ENCODE measurements at places on chromosomes 6 and 20.

- no peak for DNase-seq
Observed at GRCh38 chr6:149897855-149898744, at the start of gene RAET1E. RAET1E (minus strand) TSS chr6:149898113; CDS start chr6:149890901, 7,212 bp downstream.

GRCh38 chr6:135520781-135521180 is 23.2 kb upstream of the AHI1 start:
- DNase-seq: no peak

- DNase-seq: peak; percentile 34
Observed at GRCh38 chr20:36825385-36826104, 50.4 kb upstream of the TLDC2 start.

- no peak for DNase-seq
Observed at GRCh38 chr20:5586720-5587119, 163.5 kb upstream of the SHLD1 start.

DNA sequence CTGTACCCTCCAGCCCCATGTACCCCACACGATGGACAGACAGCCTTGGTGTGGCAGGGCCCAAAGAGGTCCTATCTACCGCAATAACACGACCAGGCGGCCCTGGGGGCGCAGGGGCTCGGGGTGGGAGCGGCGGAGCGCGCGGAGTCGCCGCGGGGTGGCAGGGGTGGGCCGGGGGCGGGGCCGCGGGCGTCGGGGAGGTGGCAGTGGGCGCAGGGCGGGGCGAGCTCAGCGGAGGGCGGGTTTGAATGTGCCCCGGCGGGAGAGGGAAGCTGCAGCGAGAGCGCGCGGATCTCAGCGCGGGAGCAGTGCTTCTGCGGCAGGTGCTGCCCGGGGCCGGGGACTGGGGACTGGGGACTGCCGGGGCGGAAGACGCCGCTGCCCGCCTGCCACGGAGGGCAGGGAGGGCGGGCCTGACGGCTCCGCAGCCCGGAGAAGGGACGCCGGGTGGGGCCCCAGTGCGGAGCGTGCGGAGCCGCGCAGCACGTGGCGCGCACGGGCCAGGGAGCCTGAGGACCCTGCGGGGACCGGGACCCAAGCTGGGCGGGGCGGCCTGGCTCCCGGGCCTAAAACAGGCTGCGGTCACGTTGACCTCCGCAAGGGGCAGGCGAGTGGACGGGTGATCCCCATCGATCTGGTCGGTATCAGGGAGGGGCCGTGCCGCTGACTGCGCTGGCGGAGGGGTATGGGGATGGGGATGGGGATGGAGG is at the start of gene SLC29A1:
SLC29A1 (plus strand) TSS at position 277 of the 710 bp plus-strand sequence. CDS start 3,719 bp downstream, outside the sequence.
- DNase-seq: peak; percentile 96

DNA sequence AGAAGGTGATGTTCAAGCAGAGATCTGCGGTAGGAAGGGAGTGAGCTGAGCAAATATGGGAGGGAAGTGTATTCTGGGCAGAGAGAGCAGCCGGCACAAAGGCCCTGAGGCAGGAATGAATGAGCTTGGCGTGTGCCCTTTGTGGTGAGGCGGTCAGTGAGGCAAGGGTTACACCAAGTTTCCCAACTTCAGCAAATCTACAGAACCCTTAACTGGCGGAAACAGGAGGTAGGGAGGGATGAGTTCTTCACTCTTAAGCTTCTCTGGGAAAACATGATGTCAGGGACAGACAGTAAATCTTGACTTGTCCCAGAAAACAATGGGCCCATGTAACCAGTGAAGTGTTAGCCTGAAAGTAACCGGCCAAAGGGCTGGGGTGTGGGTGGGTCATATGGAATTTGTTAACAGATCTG is 97.1 kb upstream of the PTPN1 start:
- no peak for DNase-seq

- DNase-seq: no peak
Observed at GRCh38 chr6:113651120-113651519, 206.0 kb upstream of the MARCKS start.

DNA sequence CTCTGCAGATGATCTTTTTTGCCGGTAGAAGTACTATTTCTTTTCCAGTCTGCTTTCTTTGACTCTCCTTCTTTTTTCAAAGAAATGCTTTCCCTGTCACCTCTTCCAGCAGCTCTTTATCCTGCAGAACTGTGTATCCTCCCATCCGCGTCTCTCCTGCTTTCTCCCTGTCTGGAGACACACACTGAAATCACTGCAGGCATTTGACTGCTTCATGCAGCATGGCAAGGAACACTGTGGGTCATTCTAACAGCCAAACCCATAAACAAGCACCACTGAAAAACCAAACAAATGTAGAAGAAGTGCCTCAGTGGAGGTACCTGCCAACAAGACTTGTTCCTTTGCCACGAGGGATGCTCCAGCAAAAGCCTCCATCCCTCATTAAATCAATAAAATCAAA is 403.7 kb upstream of the CITED2 start:
- DNase-seq: peak; percentile 56

- DNase-seq: no peak
Observed at GRCh38 chr20:32012159-32012688, 2.0 kb downstream of the CCM2L start.

Measured in NCI-H146 (cell line).